ENCODE measurements at places on chromosomes 5 and 9.

DNA sequence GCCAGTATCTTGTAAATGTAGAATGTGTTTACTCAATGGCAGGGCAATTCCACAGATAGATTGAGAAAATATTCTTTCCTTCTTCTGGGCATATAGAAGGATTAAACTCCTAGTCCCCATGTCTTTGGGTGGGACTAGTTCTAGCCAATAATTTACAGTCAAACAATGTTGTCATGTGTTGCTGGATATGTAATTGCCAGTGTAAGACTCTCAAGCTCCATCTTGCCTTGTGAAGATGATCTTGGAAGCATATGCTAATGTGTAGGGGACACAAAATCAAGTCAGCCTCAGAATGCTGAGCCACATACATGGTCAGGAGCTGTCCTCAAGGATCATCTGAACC is 386.9 kb downstream of the CETN3 start:
- no peak for DNase-seq

DNA sequence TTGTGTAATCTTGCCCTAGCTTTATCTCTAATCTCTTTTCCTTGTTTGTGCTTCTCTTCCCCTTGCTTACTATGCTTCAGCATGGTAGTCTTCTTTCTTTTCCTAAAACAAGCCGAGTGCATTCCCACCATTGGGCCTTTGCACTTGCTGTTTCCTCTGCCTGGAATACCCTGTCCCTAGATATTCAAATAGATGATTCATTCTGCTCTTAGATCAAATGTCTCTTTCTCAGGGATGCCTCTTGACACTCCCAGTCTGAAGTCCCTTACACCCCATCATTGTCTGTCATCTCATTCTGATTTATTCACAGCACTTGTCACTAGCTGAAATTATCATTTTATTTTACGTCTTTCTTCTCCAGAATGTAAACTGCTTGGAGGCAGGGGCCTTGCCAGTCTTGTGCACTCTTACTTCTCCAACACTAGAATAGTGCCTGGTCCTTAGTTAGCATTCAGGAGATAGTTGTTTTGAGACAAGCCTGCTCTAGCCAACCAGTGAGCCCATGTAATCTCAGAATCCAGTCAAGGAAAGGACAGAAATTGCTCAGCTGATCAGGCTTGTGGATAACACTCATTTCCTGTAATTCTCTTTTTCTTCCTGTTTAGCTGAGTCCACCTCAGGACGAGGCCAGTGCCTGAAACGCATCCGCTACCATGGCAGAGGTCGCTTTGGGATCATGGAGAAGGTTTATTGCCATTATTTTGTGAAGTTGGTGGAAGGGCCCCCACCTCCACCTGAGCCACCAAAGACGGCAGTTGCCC is 25.4 kb downstream of the MRPL22 start:
- DNase-seq: no peak

GRCh38 chr5:88660264-88660946 is 222.6 kb downstream of the MEF2C start:
- no peak for DNase-seq

- DNase-seq: no peak
Observed at GRCh38 chr9:137387114-137387890, 35.7 kb downstream of the EXD3 start.

DNA sequence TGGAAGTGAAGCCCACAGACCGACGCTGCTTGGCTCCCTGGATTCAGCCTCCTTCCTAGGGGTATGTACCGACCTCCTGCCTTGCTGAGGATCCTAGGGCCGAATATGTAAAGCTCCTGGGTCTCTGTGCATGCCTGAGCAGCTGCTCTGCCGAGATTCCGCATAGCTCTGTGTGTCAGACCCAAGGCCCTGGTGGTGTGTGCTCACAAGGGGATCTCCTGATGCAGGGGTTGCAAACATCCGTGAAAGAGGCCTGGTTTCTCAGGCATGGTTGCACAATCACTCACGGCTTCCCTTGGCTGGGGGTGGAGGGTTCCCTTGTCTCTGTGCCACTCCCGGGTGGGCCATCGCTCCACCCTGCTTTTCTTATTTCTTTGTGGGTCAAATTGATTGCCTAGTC is 19.9 kb upstream of the SVEP1 start:
- DNase-seq: no peak

DNA sequence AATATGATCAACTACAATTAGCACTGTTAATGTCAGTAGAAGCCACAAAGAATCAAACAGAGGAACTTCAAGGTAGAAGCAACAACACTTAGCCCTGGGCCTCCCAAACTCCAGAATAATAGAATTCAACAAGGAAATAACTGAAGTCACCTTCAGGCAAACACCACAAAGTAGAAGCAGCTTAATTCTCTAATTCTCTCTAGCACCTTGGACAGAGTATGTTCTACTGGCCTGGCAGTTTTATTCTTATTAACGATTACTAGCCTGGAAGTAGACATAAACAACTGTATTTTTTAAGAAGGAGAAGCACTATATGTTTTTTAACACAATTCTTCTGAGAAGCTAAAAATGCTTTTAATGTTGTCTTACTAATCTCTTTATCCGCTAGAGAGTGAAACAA is 911.9 kb downstream of the DTWD2 start:
- DNase-seq: no peak

- DNase-seq: peak; percentile 64
Observed at GRCh38 chr5:151164687-151165392, 7.3 kb upstream of the ANXA6 start.

GRCh38 chr9:75893106-75893505 is 2.6 kb downstream of the PCSK5 start:
- no peak for DNase-seq

GRCh38 chr5:65172486-65173129 is 309.1 kb downstream of the ADAMTS6 start:
- no peak for DNase-seq

DNA sequence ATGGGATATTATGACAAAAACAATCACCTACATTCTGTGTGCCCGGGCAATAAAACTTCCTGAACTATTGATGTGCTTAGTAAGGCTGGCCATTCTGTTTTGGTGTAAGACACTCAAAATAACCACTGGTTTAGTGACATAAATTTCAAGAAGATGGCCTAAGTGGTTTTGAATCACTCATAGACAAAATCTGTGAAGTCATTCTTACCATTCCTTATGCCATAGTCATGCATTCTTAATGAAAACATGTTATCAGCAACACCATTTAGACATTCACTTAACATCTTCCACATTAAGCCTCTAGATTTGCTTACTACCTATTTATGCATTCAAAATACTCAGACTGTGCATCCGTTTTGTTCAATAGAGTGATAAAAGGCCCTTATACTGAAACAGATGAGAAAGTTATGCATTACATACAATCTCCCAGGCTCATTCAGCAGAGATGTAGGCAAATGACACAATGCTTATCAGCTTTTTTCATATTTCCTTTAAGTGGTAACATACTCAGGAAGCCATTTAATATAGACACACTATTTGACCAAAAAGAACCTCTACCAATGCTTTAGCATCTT is 848.8 kb upstream of the DMAC1 start:
- no peak for DNase-seq

DNA sequence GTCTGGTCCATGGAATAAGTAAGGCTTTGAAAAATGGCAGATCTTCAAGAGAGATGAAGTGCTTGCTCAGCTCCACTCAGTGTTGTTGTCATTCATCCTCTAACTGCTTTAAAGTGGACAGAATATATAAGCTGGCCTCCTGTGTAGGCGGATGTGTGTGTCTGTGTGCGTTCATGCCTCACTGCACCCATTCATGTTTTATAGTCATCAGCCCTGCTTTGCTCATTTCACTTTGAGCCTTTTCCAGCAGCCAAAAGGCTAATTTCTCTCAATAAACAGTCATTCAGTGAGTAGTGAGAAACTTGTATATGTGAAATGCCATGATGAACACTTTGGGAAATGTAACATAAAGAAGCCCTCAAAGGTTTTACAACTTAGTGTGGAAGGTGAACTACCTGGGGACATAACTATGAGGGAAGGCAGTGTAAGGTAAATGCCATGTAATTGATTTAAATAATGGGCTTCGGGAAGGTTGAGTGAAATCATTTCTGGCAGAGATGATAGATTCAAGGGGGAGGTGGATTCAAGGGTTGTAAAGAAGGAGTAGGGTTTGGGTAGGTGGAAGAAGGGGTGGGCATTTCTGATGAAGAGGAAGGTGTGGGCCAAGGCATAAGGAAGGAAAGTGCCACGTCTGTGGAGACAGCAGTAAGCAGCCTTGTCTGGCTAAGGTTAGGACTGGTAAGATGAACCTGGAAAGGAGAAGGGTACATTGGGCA is 15.7 kb downstream of the TTC23L start:
- DNase-seq: no peak

GRCh38 chr5:179258001-179258921 is 87.0 kb downstream of the ADAMTS2 start:
- no peak for DNase-seq

- DNase-seq: no peak
Observed at GRCh38 chr9:27377811-27378456, 81.0 kb upstream of the EQTN start.

Data from stimulated activated CD8-positive, alpha-beta memory T cell treated with anti-CD3 and anti-CD28 coated beads, Interleukin-2, amount 100 ng/mL, for 1 hour (primary cell).